Activated CD4-positive, alpha-beta T cell treated with anti-CD3 and anti-CD28 coated beads for 48 hours (primary cell): ENCODE measurements at places on chromosomes 4 and X.
A peak's percentile ranks its signal among the peaks of the same experiment; 100 is the strongest.

- peak; percentile 52 for DNase-seq
Measured at GRCh38 chrX:38804682-38805431, 3.6 kb downstream of the MID1IP1 start.

DNA sequence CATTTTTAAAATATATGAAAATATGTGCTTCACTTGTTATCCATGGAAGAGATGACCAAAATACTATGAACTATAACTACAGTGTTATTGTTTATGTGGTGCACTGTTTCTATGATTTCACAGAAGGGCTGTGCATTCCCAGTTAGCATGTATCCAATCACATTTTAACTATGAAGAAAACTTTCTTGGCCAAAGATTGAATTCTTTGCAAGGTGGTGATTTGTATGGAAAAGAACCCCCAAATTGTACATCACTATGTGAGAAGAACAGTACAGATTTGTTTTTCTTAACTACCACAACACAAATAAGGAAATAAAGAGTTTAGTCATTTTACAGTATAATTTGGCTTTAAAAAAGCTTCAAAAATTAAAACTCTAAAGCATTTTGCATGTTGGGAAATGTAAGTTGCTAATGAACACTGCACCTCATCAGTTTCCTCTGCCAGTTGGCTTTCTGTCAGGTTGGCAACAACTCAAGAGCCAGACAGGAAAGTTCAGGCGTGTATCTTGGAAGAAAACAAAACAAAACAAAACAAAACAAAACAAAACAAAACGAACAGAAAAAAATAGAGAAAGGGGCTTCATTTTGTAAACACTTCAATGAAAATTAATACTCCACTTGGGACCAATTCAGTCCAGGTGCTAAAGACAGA is 237.0 kb downstream of the SCFD2 start:
- DNase-seq = no peak

DNA sequence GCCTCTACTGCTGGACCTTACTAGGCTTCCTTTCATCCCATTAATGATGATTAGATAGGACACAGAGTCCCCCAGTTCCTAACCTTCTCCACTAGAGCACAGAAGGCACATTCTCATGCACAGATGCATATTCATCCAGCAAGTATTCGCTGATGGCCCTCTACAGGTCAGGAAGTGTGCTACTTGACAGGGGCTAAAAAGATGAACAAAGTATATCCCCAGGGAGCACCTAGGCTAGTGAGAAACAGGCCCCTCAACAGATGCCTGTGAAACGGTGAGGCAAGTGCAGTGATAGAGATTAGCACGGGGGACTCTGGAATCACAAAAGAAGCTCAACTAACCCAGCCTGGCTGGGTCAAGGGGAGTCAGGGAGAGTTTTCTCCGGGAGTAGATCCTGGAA is 95.8 kb downstream of the MGST2 start:
- no peak for DNase-seq

DNA sequence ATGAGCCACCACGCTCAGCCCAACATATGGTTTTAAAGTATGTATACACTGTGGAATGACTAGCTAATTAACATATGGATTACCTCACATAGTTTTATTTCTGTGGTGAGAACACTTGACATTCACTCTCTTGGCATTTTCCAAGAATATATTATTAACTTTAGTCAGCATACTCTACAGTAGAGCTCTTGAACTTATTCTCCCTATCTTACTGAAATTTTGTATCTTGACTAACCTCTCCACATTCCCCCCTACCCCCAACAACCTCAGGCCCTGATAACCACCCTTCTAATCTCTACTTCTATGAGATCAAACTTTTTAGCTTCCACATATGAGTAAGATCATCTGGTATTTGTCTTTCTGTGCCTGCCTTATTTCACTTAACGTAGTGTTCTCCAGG is 38.6 kb upstream of the AGA start:
- no peak for DNase-seq

DNA sequence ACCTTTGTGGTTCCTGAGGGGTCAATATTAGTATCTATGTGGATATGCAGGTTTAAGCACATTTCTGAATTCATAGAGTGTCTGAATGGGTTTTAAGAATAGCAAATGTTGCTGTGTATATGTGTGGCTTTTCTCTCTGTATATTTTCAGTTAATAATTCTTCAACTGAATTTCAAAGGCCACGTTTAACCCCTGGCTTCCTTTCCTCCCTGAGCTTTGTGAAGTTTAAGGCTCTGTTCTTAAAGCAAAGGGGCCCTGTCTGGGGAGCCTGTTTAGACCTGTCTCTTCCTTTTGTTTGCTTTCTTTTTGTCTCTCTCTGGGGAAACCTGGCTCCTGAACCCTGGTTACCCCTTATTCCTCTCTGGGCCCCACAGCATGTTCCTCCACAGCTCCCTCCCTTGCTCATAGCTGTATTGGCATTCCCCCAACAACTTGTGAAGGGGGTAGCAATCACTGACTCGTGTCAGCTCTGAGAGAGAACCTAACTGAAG is 139.1 kb downstream of the COL4A6 start:
- no peak for DNase-seq

- no peak for DNase-seq
Measured at GRCh38 chr4:7322166-7322991, 112.4 kb downstream of the PSAPL1 start.

DNA sequence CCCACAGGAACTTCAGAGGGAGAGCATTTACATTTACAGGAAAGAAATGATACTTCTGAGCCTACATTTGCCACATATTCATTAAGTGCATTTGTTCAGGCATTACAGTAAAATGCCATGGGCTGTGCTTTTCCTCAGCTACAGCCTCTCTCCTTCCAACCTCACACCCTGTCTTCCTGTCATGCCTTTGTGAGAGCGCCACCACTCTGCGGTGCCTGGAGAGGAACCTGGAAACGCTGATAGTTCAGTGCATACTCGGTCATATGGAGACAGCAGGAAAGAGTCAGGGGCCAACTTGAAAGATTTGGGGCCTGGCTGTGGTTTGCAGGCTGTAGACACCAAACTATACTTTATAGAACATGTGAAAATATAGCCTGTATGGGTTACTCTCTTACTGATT is 40.5 kb downstream of the NFKB1 start:
- no peak for DNase-seq

DNA sequence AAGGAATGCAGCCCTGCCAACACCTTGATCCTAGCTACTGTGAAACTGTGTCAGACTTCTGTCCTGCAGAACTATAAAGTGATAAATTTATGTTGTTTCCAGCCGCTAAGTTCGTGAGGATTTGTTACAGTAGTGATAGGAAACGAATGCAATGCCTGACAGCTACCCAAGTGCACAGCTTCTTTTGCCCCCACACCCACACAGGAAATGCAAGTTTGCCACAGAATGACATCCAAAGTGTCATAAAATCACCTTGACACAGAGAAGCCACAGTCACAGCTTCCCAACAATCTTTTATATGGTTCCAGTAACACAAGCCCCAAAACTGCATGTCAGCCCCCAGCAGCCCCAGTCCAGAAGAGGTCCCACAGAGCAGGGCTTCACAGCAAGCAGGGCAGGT is 216.9 kb upstream of the S100G start:
- DNase-seq = no peak

DNA sequence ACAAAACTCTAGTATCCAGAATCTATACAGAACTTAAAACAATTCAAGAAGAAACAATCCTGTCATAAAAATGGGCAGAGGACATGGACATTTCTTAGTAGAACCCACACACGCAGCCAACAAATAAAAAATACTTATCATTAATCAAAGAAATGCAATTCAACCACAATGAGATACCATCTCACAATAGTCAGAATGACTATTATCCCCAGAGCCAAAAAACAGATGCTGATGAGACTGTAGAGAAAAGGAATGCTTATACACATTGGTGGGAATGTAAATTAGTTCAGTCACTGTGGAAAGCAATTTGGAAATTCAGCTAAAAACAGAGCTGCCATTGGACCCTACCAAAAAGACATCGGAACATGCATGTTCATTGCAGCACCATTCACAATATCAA is 37.9 kb downstream of the RAB40AL start:
- DNase-seq = no peak

DNA sequence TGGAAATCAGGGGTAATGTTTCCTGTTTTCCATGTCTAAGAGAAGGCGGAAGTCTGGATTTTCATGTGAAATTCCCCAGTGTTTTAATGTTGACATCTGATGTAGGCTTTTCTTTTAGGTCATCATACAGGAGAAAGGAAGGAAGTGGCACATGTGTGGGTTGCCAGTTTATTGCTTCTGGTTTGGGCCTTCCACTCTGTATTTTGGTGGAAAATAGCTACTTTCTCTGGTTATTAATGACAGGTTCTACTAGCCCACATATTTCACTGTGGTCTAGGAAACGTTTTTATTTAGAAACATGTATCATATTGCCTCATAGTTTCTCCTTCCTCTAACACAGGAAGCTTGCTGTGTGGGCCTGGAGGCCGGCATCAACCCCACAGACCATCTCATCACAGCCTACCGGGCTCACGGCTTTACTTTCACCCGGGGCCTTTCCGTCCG is 7.2 kb downstream of the PDHA1 start:
- no peak for DNase-seq

GRCh38 chrX:109728173-109728535 is 4.9 kb downstream of the ACSL4 start:
- no peak for DNase-seq

DNA sequence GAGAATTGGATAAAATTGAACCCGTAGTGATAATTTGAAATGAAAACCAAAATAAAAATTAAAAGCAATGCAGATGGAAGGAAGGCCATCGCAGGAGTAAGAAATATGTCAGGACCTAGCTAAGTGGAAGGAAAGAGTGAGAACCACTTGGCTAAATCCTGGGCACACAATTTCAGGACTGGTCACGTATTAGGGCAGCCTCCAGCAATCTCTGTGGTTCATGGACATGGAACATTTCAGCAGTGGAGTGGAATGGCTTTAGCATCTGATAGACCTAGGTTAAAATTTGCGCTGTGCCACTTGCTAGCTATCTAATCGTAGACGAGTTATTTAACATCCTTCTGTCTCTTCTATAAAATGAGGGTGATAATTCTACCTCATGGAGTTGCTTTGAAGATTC is 71.1 kb downstream of the DCK start:
- no peak for DNase-seq

GRCh38 chr4:185079271-185079905 is 61.1 kb downstream of the HELT start:
- no peak for DNase-seq

DNA sequence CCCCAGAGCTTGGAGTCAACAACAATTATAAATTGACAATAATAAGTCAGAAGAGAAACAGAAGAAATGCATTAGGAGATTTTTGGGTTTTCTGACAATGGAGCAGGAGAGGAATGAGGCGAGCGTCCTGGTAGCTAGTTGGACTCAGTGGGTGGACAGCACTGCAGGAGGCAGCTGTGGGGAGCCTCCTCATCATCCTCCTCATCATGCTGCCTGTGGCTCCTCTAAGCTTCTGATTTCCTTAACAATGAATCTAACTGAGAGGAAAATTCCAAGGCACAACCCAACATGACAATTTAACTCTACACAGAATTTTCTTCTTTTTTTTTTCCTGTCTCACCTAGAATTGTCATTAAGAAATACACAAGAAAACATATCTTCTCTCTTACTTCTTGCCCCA is 357.1 kb upstream of the NOCT start:
- no peak for DNase-seq

GRCh38 chr4:133154725-133155124 is 5.6 kb downstream of the PCDH10 start:
- DNase-seq = peak; percentile 4

GRCh38 chrX:15464704-15465103 is 28.4 kb downstream of the PIR start:
- no peak for DNase-seq

DNA sequence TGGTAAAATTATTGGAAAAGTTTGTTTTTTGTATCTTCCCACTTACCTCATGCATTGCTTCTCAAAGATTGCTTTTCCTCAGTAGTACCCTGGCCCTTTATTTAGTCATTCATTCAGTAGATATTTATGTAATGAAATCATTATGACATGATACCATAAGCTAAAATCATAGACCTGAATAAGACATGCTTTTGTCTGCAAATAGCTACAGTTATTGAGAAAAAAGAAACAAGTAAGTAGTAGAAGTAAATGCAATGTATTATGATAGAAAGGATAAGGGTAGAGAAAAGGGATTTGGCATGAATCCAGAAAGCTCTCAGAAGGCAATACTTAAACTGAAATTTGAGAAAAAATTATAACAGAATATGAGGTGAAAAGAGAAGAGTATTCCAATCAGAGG is 352.5 kb downstream of the GPM6A start:
- DNase-seq = no peak

GRCh38 chr4:12933760-12934221 is 550.3 kb downstream of the RAB28 start:
- DNase-seq = no peak

DNA sequence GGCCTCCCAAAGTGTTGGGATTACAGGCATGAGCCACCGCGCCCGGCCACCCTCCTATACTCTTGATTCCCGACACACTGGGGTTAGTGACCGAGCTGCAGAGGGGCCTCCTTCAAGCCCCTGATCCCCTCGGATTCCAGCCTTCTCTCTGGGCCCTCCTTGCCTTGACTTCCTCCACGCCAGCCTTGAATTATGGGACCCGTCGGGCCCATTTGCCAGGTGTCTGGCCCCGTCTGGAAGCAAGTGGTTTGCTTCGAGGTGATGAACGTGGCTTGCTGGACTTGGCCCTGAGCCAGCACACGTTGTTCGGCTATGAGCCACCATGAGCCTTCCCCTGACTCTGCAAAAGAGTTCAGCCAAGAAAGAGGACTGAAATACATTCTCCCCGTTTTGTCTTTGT is 37.4 kb upstream of the GRPEL1 start:
- DNase-seq = no peak

- no peak for DNase-seq
Measured at GRCh38 chrX:21438792-21439191, 64.6 kb downstream of the CNKSR2 start.

DNA sequence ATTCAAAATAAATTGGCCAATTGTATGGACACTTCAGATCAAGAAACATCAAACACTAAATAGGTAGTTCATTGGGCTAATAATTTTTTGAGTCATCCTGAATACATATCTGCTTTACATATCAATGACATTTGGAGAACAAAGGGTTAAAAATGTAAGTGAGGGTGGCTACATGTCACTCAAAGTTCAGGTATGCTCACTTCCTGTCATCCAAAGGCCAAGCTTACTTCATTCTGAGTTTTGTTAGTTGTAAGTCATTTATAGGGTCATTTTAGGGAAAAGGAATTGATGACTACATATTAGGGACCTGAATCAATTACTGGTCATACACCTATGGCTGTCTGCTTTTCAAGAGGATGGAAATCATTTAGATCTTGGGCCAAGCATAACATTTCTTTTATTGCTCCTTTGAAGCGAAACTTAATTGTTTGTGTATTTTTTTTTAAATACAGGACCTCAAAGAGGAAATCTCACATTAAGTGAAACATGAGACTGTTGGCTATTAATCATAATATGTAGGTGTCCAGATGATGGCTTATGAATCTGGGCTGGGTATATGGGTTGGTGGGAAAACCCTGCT is 119.2 kb upstream of the LEF1 start:
- no peak for DNase-seq
